ENCODE measurements at places on chromosomes 3 and 15. TPM values are rescaled to one million over a fixed set of nuclear protein-coding genes. Genes with fewer than 3 reads are reported as not detected.
A peak's percentile ranks its signal among the peaks of the same experiment; 100 is the strongest.

GRCh38 chr15:39084674-39085530, 496.0 kb upstream of the THBS1 start:
- DNase-seq, result peak; percentile 66
- no peaks in the 10 kb centered on the region for H3K4me1 ChIP-seq
- no peaks in the 10 kb centered on the region for H3K27me3 ChIP-seq
- H3K36me3 ChIP-seq, result no peaks in the 10 kb centered on the region
- no peak overlapping the region for H3K4me3 ChIP-seq
- no peak overlapping the region for H3K27ac ChIP-seq

The NPAP1 gene
- not detected for total RNA-seq

DNA sequence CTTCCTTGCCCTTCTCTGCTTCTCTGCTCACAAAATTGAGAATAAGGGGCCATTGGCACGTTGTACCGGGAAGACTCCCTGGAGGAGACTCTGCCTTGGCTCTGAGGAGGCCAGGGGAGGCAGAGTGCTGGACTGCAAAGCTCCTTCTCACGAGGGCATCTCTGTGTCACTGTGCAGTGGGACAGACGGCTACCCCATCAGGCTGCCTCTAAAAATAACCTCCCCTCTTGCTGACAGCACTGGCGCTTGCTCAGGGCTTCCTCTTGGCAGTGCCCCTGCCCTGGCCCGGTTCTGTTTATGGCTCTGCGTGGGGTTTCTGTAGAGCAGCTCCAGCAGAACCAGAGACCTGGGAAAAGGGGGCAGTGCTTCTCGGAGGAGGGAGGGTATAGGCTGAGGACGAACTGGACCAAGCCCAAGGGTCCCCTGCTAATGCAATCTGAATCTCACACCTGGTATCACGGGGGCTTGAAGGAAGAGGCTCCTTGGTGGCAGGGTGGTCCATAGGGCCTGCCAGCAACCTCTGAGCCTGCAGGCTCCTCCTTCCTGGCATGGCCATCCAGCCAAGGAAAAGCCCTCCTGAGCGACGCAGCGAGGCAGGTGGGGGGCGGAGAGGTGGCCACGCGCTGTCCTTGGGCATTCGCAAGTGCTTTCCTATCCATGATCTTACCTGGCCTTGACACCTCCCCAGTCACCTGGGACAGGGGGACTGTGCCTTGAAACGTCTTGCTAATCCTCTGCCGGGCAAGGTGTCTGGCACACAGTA, 63.3 kb upstream of the TLE3 start:
- H3K4me3 ChIP-seq, result no peak overlapping the region
- H3K36me3 ChIP-seq, result no peaks in the 10 kb centered on the region
- H3K4me1 ChIP-seq, result no peaks in the 10 kb centered on the region
- no peaks in the 10 kb centered on the region for H3K27me3 ChIP-seq

- no peak overlapping the region for H3K4me3 ChIP-seq
- no peaks in the 10 kb centered on the region for H3K27me3 ChIP-seq
These were observed 3.3 kb upstream of the TIPIN start for GRCh38 chr15:66359740-66360139.

GRCh38 chr3:131735116-131735515, 232.3 kb upstream of the MRPL3 start:
- no peaks in the 10 kb centered on the region for H3K4me1 ChIP-seq
- no peak overlapping the region for H3K4me3 ChIP-seq
- H3K27me3 ChIP-seq, result no peaks in the 10 kb centered on the region

DNA sequence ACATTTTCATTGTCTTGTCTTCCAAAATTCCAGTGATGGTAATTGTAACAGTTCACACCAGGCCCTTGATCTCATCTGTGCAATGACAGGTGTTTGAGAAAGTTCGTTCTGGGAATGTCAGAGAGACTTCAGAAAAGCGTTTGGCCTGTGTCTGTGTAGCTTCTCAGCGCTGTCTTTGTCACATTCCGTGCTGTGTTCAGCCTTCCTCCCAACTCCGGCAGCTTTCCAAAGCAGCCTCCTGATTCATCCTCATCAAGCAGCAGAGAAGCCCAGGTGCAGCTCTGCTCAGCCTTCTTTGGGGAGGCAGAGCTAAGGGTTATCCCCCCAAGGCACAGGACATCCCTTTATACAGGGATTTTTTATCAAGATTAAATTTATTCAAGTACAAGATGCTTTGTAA, 494.0 kb upstream of the SUCLG2 start:
- H3K4me3 ChIP-seq, result no peak overlapping the region
- no peaks in the 10 kb centered on the region for H3K36me3 ChIP-seq
- H3K27me3 ChIP-seq, result no peaks in the 10 kb centered on the region
- H3K27ac ChIP-seq, result no peak overlapping the region

- no peaks in the 10 kb centered on the region for H3K4me1 ChIP-seq
- H3K4me3 ChIP-seq, result no peak overlapping the region
- no peaks in the 10 kb centered on the region for H3K36me3 ChIP-seq
- no peaks in the 10 kb centered on the region for H3K27me3 ChIP-seq
- no peak overlapping the region for H3K27ac ChIP-seq
- no peak for DNase-seq
These were observed 45.3 kb downstream of the ADAMTS9 start for GRCh38 chr3:64642327-64643151.

The ADAMTS7 gene
- total RNA-seq, result 23.9 TPM

DNA sequence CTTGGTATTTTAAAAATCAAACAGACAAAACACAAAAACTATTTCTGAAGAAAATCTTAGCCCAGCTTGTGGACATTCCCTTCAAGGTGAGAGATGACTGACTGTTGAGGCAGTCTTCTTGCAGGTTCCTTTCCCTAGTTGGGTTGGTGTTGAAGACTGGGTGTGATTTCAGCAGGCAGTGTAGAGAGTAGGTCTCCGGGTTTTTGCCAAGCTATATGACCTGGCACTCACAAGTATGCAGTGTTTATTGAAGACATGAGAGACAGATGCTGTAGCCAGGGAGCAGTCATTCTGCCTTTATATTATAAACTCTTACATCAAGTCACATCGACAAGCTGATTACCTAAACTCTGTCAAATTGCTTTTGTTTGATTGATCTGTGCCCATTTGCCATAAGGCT, 17.5 kb downstream of the SENP8 start:
- H3K4me3 ChIP-seq, result no peak overlapping the region
- H3K27me3 ChIP-seq, result no peaks in the 10 kb centered on the region
- no peaks in the 10 kb centered on the region for H3K36me3 ChIP-seq
- H3K4me1 ChIP-seq, result no peaks in the 10 kb centered on the region

All from aorta (tissue), 5 donors.